ENCODE measurements at places on chromosomes 7 and 10.

- no peak for DNase-seq
Measured at GRCh38 chr7:47572094-47572445, 9.8 kb downstream of the TNS3 start.

- DNase-seq: no peak
Measured at GRCh38 chr10:53088961-53089360, 316.4 kb upstream of the MBL2 start.

DNA sequence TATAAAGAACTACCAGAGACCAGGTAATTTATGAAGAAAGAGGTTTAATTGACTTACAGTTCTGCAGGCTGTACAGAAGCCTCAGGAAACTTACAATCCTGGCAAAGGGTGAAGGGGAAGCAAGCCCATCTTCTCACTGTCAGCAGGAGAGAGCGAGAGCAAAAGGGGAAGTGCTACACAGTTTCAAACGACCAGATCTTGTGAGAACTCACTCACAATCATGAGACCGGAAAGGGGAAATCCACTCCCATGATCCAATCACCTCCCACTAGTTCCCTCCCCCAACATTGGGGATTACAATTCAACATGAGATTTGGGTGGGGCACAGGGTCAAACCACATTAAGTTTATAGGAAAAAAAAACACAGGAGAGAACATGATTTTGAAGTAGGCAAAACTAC, 222.1 kb upstream of the SHH start:
- no peak for DNase-seq

DNA sequence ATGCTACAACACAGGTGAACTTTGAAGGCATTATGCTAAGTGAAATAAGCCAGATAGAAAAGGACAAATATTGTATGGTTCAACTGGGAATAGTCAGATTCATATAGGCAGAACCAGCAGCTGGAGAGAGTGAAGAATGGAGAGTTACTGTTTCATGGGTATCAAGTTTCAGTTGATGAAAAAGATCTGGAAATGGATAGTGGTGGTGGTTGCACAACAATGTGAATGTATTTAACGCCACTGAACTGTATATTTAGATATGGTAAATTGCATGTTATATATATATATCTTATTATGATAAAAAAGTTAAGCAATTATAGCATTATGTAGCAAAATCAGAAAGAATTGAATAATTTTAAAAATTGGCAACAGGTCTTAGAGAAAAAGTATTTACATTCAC, 3.9 kb downstream of the LMBR1 start:
- peak; percentile 1 for DNase-seq

GRCh38 chr10:13788320-13788600, 201.5 kb downstream of the PRPF18 start:
- no peak for DNase-seq

- DNase-seq: no peak
Measured at GRCh38 chr7:104179178-104179577, 28.6 kb downstream of the ORC5 start.

- no peak for DNase-seq
Measured at GRCh38 chr10:12719365-12719764, 282.1 kb downstream of the CCDC3 start.

GRCh38 chr10:1538531-1539061, 198.7 kb downstream of the ADARB2 start:
- no peak for DNase-seq

DNA sequence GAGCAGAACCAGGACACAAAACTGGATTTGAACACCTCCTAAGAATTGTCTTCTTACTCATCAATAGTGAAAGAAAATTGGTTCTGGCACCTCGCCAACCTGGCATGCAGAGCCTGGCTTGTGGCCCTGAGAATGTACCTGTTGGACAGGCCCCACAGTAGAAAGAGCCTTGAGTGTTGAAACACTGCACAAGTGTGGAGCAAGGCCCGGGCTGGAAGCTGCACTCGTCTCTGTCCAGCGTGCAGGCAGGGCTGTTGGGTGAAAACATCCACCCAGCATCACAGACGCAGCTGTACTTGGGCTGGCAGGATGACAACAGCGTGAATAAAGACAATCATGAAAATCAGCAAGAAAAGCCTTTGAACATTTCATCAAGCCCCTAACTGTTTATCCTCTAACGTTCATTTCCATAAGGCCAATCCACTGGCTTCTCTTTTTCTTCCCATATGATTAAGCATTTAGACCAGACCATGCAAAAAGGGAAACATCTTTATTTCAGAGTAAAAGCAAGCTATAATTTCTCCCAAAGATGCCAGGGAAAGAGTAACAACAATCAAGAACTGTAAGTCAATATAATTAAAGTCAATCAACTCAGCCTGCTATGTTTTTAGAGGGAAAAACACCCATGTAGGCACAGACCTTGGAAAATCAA, 15.6 kb downstream of the CUBN start:
- DNase-seq: no peak

- DNase-seq: no peak
Measured at GRCh38 chr7:70660154-70660818, 471.7 kb upstream of the GALNT17 start.

GRCh38 chr7:90320801-90321494, at the start of gene FAM237B:
TSS of gene FAM237B (minus strand) at chr7:90321304. CDS start at chr7:90319748, 1,556 bp downstream.
- DNase-seq: no peak

- no peak for DNase-seq
Measured at GRCh38 chr10:103986360-103986759, 19.4 kb downstream of the SLK start.

- no peak for DNase-seq
Measured at GRCh38 chr7:22561895-22562593, 62.1 kb upstream of the STEAP1B start.

- DNase-seq: no peak
Measured at GRCh38 chr10:131963811-131964210, 17.9 kb downstream of the BNIP3 start.

- no peak for DNase-seq
Measured at GRCh38 chr7:35019179-35019729, 18.0 kb downstream of the DPY19L1 start.

GRCh38 chr7:127983804-127984332, 47.4 kb downstream of the LRRC4 start:
- DNase-seq: no peak

DNA sequence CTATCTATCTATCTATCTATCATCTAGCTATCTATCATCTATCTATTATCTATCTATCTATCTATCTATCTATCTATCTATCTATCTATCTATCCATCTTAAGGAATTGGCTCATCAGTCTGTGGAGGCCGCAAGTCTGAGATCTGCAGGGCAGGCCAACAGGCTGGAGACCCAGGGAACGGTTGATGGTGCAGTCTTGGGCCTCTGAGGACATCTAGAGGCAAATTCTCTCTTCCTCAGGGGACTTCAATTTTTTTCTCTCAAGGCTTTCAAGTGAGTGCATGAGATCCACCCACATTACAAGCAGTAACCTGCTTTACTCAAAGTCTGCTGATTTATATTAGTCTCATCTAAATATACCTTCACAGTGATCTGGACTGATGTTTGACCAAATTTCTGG, 197.0 kb downstream of the GLRX3 start:
- DNase-seq: no peak

DNA sequence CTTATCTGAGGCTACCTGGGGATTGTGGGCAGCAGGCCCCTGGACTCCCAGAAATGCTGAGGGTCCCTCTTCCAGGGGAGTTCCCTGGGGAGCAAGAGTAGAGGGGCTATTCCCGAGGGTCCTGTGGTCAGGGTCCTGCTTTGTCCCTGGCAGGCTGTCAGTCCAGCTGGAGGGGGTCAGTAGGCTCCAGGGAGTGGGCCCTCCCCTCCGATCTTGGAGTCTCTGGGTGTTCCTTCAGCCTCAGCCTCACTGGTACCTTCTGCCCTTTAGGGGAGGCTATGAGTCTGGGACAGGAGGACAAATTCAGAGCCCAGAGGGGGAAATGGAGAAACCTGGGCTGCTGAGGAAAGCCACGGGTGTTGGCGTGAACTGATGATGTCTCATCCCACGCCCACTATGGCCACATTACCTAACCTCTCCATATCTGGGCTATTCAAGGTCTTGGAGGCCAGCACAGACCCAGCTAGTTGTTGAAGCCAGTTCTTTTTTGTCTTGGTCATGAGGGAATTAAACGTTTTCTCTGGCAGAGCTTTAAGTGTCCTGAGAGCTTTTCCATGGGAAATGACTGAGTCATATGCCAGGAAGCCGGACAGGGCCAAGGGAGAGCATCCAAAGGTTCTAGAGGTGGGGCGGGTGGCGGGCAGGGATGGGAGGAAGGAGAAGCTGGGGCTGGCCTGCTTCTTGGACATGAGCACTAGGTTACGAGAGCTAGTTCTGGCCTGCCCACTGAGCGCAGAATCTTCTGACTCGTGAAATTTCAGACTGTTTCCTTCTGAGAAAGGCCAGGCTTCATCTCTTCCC, 6.2 kb downstream of the CALHM2 start:
- no peak for DNase-seq

DNA sequence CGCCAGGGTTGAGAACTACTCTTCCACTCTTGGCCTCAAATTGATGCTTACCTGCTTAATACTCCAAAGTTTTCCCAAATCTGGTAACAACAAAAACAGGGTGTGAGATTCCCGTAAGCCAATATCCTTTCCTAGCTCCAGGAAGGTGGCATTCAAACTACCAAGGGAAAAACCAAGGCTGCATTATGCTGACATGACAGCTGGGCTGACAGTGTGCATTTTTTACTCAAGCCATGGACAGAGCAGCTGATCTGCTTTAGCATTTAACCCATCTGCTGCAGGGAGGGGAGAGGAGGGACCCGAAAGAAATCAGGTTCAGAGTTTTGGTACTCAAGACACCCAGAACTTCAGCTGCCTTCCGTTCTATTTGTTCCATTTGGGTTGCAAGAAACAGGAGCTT, 49.8 kb upstream of the RAPGEF5 start:
- no peak for DNase-seq

DNA sequence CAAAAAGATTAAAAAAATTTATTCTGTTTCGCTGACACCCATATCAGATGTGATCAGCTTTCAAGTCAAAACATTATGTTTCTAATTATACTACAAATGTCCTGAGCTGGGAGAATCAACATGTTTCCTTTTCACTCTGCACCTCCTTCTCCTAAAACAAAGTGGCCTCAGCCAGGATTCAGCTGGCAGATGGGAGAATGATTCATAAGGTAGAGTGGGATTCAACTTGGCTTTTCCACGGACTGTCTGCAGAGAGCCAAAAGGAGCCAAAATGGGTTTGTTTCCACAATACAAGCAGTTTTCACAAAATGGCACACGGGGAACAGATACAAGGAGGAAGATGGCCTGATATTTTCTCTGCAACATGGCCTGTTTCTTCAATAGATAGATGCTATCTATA, 376.5 kb upstream of the PRKCQ start:
- no peak for DNase-seq

DNA sequence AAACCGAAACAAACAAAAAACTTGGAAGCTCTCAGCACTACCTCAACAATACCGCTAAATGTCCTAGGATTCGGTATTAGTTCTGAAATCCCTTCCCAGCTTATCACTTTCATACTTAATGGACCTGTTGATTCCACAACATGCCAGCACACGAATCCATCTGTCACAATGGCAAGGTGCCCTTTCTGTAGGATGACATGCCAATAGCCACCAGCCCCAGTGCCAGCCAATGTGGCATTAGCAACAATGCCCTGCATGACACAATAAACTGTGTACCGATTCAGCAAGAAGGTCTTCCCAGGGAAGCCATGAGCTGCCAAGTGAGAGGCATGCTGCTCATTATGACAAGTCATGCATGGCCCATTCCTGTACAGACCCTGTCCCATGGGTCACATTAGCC, 35.6 kb upstream of the CHCHD3 start:
- DNase-seq: no peak

GRCh38 chr10:64345856-64346255, 824.7 kb downstream of the REEP3 start:
- no peak for DNase-seq

DNA sequence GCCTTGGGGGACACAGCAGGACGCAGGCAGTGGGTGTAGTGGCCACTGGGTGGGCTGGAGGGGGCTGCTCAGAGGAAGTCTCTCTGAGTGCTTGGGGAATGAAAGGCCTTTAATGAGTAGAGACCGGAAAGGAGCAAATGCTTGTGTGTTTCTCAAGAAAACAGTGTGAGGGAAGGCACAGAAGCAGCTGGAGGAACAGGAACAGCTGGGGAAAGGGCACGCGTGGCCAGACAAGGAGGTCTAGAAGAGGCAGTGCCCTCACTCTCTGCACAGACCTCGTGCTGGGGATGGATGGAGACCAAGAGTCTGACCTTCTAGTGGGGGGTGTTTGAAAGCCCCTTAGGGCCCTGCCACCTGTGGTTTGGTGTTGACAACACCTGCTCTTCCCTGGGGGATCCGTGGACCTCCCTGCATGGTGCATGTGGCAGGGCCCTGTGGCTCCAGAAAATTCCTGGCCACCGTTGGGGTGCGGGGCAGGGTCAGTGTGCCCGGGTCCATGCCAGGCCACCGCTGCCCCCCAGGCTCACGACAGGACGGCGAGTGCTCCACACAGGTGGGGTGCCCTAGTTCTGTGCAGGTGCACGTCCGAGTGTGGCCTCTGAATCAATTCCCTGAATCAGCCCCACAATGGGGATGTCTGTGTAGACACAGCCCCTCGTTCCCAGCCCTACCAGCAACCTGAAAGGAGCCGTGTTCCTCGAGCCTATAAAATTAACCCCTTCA, 25.9 kb upstream of the FAM20C start:
- no peak for DNase-seq

Data from NCI-H1436 treated with DMSO at 0.1 percent for 48 hours (cell line).